ENCODE measurements at places on chromosomes 3 and 15.

- no peak for DNase-seq
Measured at GRCh38 chr3:43399034-43399433, 112.7 kb downstream of the SNRK start.

DNA sequence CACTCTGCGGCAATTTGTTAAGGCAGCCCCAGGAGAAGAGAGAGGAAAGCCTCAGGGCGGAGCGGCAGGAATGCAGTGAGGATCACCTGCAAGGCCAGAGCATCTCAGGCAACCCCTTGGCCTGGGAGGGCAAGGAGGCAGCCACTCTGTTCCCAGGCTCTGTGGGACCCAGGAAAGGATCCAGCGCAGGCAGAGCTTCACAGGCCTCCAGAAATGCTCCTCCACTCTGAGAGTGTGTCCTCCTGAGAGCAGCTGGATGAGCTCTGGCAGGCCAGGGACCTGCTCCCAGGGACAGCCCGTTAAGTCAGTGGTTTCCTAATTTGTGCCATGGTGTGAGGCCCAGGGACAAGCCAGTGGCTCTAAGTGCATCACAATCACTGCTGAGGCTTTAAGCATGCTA, 35.2 kb downstream of the RAB6B start:
- no peak for DNase-seq

- DNase-seq: peak; percentile 13
Measured at GRCh38 chr3:192947421-192947820, 29.8 kb upstream of the MB21D2 start.

DNA sequence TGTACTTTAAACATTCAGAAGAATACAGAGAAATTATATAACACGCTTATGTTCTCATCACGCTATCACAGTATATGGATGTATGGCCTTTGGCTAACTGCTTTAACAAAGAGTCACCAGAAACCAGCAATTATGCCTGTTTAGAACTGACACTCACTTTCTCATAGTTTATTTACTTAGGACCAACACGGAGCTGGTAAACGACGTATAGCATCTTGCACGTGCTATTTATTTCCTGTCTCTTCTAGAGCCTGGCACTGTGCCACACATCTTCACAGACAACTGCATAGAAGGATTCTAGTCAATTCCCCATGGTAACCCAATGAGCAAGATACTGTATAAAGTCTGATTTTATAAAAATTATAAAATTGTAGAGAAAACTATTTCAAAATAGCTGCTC, 43.6 kb downstream of the TBC1D2B start:
- DNase-seq: peak; percentile 34

DNA sequence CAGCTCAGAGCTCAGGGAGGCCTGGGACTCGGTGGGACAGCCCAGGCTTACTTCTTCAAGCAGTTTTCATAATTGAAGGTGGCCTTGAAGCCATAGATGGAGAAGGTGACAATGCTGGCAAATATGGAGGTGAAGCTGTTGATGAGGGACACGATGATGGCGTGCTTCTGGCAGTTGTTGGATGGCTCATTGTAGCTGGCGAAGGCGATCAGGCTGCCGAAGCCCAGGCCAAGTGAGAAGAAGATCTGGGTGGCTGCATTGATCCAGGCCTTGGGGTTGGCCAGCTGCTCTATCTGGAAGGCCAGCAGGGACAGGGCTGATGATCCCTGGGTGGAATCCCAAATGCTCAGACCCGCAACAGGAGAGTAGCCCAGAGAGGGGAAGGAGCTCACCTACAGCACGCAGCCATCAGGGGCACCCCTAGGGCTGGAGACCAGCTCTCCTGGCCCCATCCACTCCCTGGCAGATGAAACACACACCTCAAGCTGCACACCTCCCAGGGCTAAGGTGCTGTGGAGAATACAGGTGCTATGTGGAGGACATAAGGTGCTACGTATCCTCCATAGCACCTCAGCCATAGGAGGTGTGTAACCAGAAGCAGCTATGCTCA, 25.1 kb downstream of the SLC6A20 start:
- DNase-seq: no peak

GRCh38 chr15:83081256-83082014, 14.4 kb upstream of the BTBD1 start:
- DNase-seq: no peak

- no peak for DNase-seq
Measured at GRCh38 chr3:84680700-84681099, 278.1 kb upstream of the CADM2 start.

- DNase-seq: peak; percentile 44
Measured at GRCh38 chr3:34016925-34017587, 218.6 kb downstream of the PDCD6IP start.

- DNase-seq: peak; percentile 54
Measured at GRCh38 chr15:64749167-64749566, 26.2 kb downstream of the RBPMS2 start.

DNA sequence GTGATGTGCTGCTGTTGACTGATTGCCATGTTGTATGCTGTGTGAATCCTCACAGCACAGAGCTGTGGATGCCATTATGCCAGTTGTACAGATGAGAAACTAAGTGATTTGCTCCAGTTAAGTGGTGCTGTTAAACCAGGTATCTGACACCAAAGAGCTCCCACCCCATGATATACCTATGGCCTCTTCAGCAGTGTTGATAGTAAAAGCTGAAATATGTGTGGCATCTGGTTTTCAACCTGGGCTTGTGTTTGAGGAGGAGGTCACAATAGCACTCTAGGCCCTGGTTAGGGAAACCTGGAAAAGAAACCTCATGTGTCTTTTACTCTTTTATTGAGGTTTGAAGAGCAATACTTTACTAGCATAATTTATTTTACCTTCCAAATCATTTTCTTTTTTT, 21.4 kb downstream of the RAD54L2 start:
- DNase-seq: no peak

- peak; percentile 11 for DNase-seq
Measured at GRCh38 chr3:17845026-17845812, 102.8 kb upstream of the TBC1D5 start.

- DNase-seq: no peak
Measured at GRCh38 chr3:24416224-24416623, 78.4 kb downstream of the THRB start.

GRCh38 chr15:26051761-26052675, 188.9 kb upstream of the ATP10A start:
- peak; percentile 63 for DNase-seq

GRCh38 chr15:58524247-58524646, 92.5 kb downstream of the LIPC start:
- no peak for DNase-seq

DNA sequence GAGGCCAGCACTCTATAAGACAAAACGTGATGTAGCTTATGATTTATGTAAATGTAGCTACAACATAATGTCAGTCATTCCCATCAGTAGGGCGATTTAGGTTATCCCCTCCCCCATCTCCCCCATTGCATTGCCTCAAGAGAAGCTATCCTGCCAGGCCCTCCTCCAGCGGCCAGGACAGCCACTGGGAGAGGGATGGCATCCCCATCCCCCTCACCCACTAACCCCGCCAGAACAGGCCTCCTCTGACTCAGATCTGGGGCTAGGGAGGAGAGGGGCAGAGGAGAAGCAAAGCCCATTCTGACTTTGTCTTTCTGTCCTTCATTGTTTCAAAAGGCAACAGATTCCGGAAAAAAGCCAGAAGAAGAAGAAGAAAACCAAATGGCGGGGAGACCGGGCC, 32.6 kb upstream of the ESYT3 start:
- no peak for DNase-seq

DNA sequence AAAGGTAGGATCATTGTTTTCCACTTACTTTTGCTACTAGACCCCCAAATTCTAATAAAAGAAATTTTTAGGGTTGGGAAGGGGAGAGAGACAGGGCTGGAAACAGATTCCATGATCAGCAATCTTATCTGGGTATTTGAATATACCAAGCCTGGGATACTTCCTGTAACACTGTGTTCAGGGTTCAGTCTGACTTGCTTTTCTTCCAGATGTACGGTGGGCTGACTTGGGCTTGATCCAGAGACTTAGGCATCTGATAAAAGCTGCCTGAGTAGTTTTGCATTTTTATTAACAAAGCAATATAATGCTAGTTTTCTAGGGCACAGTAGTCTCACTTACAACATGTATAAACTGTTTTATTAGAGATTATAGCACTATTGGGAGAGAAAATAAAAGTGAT, 49.2 kb downstream of the KCNMB2 start:
- no peak for DNase-seq

DNA sequence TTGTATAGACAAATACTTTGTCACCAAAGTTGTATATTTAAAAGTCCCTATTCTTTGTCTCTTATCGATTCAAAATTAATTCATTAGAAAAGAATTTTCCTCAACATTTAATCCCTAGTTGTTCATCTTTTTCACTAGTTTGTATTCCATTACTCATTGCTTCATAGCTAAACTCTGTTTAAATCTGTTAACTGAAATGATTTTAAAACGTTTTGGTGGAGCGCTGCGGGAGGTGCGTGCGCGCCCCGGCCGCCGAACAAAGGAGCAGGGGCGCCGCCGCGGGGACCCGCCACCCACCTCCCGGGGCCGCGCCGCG, 56.4 kb upstream of the GOLGA8A start:
- no peak for DNase-seq

GRCh38 chr3:125137358-125138033, 75.1 kb downstream of the SLC12A8 start:
- peak; percentile 50 for DNase-seq

DNA sequence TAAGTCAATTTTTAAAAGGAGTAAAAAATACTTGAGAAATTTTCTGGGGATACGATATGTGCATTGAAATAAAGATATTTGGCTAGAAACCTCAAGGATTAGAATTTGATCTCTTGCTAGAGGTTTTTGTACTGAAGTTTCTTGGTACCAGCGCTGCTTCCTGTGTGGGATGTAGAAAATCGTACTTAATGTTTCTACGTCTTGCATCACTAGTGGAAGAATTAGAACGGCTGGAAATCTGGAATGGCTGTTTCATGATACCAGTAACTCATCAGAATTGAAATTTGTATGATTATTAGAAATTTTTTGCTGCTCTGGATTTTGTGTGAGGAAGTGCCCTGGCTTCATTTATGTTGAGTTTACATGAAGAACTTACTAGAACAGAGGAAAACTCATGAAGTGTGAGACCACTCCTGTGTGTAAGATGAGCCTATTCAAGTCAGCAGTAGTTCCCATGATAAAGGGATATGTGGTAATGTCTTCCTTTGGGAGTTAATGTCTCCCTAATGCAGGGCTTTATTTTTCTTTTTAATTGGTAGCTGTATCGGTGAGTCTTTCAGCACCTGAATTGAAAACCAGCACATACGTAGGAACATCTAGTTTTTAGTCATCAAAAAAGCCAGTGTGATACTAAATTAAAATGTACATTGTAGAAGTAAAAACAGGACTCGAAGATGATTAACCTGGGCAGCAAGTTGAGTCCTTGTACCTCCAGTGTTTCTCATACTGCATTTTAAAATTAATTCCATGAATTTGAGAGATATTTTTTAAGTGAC, 3.2 kb downstream of the KBTBD8 start:
- no peak for DNase-seq

Data from fibroblast of skin of abdomen (primary cell).